ENCODE measurements at places on chromosomes 4 and X.

DNA sequence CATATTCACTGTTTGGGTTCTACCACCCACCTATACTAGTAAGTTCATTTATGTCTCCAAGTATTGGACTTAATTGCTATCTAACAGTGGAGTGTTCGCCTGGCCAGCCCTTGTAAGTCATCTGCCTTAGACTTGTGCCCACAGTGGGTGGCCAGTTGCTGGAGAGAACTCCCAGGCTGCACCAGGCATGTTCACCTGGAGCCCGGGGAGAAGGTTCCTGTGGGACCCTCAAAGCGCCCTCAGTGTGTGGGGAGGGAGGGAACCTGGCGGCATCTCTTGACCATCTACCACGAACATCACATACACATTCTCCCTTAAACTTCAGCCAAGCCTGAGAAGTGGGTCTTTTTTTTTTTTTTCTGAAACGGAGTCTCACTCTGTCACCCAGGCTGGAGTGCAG, 138.1 kb downstream of the CPZ start:
- no peak for DNase-seq

- no peak for DNase-seq
Observed at GRCh38 chr4:152983221-152983620, 47.1 kb downstream of the FHDC1 start.

GRCh38 chrX:33307911-33308354, 96.6 kb upstream of the DMD start:
- DNase-seq: no peak

- no peak for DNase-seq
Observed at GRCh38 chr4:13478707-13479106, 5.4 kb downstream of the RAB28 start.

DNA sequence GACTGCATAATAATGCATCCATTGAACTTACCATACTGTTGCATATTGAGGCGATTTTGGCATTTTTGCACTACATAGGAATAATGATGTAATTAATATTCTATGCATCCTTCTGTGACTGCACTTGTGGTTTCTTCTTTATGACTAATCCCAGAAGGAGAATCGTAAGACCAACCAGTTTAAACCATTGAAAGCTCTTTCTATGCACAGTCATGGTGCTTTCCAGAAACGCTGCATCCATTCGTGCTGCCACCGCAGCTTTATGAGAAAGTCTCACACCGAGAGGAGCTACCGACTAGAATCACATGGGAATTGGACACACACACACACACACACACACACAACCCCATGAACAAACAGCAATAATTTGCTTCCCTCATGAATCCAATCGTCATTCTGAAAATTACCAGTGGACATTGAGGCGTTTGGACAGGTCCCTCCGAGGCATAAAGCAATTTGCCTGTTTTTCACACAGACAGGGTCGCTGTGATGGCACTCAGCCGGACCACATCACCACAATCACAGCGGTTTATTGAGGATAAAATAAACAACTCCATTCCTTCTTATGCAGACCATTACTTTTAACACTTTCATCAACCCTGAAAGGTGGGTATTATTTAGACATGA, 64.2 kb downstream of the PACRGL start:
- DNase-seq: no peak

DNA sequence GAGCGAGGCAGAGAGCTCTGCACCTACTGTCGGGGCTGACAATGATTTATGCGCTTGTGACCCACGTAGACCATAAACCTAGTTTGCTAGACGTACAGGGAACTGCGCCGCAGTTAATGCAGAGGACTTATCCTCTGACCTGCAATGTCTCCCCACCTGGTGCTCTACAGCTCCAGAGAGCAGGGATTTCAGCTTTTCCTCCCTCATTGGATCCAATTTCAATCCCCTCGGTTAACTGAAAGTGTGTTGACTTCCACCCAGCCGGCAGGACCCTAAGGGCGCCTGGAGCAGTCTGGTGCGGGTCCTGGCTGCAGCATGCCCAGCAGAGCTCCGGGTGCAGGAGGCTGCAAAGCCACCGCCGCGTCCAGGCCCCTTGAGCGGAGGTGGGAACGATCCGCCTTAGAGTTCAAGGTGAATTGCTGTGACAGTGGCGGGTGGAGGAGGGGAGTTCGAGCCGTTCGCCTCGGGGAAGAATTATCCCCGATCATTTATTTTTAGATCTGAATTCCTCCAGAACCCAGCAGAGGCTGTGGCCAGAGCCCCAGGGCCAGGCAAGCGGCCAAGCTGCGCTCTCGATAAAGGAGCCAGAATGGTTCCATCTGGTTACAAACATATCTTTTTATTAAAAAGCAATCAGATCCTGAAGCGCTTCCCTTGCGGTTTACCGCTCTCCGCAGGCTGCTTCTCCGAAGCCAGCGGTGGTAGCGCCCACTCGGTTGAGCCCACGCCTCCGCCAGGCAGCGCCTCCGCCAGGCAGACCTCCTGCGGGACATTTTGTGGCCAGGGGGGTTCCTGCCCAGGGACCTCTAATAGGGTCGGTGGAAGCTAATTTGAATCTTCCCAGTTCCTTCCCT, 66.0 kb downstream of the FBXO8 start:
- peak; percentile 62 for DNase-seq

DNA sequence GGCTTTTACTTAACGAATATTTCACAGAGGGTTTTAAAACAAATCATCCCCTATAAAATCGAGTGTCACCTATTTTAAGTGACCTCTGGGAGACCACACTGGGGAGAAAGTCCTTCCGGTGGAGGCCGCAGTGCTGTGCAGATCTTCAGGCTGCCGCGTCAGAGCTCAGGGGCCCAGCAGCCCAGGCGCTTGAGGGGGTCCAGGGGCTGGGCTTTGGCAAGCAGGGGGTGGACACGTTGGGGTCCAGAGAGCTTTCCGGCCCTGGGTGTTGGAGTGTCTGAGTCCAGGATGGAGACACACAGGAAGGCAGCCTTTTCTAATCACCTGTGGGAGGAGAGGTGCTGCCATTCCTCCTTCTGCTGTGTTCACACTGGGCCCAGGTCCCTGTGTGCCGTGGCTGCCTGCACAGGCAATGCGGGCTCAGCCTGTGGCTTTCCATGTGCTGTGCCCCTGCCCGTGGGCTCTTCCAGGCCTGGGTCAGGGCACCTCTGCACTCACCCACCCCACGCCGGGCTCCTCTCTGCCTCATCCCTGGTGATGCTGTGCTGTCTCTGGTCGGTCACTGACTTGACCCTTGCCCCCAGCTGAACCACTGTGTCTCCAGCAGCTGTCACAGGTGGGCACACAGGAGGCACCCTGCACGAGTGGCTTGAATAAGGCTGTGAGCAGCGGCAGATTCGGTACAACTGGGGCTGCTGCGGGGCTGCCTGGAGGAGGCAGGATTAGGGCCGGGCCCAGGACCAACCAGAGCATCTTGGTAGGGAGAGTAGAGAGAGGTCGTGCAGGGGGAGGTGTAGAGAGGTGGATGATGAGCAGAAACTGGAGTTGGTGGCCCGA, 10.0 kb downstream of the HTRA3 start:
- DNase-seq: no peak

- DNase-seq: no peak
Observed at GRCh38 chrX:124507246-124507645, 160.9 kb downstream of the SH2D1A start.

DNA sequence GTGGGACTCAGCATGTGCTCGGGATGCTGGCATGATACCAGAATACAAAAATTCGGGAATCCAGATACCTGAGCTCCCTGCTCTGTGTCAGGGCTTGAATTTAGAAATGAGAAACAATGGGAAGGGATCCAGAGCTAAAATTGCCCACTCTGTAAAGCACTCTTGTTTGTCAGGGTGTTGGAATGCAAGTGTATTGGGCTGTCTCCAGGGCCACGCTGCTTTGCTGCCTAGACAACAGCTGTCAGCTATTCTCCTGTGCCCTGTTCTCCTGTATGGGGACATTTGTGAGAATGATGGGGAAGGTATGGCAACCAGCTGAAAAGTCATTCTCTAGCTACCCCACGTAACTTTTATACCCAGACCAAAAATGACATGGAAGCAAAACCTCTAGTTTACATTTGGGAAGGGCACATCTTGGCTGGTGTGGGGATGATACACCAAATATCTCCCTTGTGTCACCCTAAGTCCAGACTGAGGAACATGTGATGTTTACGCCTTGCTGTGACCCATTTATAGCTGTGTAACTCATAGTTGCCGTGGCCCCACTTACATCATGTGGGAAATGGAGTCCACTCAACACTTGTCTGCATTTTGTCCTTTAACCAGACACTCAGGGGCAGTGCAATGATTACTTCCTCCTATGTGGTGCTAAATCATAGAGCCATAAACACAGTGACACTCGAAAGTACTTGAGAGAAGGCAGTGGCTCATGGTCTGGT, 46.6 kb downstream of the SMPX start:
- no peak for DNase-seq
